ENCODE measurements at places on chromosomes 1 and 21.

DNA sequence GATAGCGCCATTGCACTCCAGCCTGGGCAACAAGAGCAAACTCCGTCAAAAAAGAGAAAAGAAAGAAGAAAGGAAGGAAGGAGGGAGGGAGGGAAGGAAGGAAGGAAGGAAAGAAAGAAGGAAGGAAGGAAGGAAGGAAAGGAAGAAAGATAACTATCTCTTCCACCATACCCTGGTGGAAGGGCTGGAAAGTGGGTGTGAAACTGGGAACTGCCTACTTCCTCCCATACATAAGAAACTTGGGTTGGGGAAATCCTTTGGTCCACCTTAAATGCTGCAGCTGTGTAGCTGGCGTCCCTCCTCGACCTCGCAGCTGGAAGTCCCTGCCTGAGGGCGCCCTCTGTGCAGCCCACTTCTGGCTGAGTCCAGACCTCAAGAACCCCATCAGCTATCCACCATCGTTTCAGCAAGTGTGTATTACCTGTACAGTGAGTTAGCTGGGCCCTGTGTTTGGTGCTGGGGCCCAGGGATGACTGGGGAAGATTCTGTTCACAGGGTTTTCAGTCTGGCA is 4.6 kb upstream of the FAM167B start:
- peaks cover 51% of the 10 kb centered on the region for H3K4me1 ChIP-seq
- H3K27me3 ChIP-seq = peaks cover 20% of the 10 kb centered on the region
- H3K36me3 ChIP-seq = no peaks in the 10 kb centered on the region
- H3K27ac ChIP-seq = no peak overlapping the region
- H3K4me3 ChIP-seq = no peak overlapping the region

GRCh38 chr1:200874694-200875093 is 1.9 kb downstream of the GPR25 start:
- peaks cover 81% of the 10 kb centered on the region for H3K27me3 ChIP-seq
- H3K4me3 ChIP-seq = no peak overlapping the region
- no peak overlapping the region for H3K27ac ChIP-seq

- peak overlapping the region; percentile 92 for H3K4me3 ChIP-seq
- H3K27me3 ChIP-seq = peaks cover 2% of the 10 kb centered on the region
- peak overlapping the region; percentile 95 for H3K27ac ChIP-seq
- H3K4me1 ChIP-seq = peaks cover 40% of the 10 kb centered on the region
Observed at GRCh38 chr1:28087614-28088167, 719 bp downstream of the EYA3 start.

DNA sequence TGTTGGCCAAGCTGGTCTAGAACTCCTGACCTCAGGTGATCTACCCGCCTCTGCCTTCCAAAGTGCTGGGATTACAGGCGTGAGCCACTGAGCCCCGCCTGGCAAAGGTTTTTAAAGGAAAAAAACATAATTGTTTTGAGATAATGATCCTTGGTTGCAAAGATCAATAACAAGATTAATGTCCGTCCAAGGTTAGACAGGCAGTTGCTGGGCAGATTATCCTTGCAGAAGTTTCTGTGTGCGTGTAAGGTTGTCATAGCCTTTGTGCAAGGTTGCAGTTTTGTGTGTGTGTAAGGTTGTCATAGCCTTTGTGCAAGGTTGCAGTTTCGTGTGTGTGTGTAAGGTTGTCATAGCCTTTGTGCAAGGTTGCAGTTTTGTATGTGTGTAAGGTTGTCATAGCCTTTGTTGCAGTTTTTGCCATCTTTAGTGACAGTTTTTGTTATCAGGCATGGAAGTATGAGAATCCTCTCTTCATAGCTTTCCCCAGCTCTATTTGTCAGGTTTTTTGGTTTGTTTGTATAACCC is 3.6 kb downstream of the YBEY start:
- no peak overlapping the region for H3K27ac ChIP-seq
- H3K36me3 ChIP-seq = peaks cover 33% of the 10 kb centered on the region
- no peak overlapping the region for H3K4me3 ChIP-seq

DNA sequence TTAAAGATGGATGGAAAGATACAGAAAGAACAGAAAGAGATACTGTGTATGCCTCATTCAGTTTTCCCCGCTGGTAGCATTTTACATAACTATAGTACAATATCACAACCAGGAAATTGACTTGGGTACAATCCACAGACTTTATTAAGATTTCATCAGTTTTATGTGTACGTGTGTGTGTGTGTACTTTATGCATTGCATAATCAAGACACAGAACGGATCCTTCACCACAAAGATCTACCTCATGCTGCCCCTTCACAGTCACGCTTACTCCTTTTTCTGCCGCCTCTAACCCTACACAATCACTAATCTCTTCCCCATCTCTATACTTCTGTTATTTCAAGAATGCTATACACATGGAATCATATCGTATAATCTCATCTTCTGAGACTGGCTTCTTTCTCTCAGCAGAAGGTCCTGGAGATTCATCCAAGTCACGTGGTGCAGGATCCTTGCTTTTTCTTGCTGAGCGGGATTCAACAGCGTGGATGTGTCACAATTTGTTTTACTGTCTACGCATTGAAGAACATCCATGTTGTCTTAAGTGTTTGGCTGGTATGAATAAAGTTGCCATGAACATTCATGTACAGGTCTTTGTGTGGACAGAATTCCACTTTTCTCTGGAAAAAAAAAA is 76.7 kb downstream of the SLC35F3 start:
- no peak for DNase-seq
- no peaks in the 10 kb centered on the region for H3K4me1 ChIP-seq
- H3K27me3 ChIP-seq = no peaks in the 10 kb centered on the region
- no peaks in the 10 kb centered on the region for H3K36me3 ChIP-seq
- no peak overlapping the region for H3K4me3 ChIP-seq
- no peak overlapping the region for H3K27ac ChIP-seq

DNA sequence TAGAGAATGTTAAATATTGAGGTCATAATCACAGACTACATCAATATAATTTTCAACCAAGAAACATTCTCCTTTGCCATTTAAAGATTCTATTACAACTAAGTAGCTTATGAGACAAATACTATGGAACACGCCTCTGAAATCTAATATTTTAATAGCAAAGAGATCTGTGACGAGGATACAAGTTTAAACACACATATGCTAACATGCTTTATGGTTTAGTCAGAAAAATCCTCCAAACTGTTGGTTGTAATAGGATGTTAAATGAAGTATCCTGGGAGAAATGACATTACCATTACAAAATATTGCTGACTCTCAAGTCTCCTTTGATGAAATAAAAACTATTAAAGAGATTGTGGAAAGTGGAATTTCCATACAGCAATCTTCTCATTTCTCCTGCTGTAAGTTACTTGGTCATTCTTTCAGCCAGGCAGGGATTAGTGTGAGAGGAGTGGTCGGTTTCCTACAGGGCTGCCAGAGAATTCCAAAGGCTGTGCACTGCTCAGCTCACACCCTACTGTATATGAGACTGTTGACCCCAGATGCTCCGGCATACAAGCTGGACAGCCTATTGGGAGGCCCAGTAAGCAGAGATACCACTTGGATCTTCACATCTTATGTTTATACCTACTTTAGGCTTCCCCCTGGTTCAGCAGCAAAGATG is 26.6 kb downstream of the SCYL3 start:
- H3K27me3 ChIP-seq = no peaks in the 10 kb centered on the region
- no peak overlapping the region for H3K27ac ChIP-seq
- DNase-seq = no peak
- peaks cover 82% of the 10 kb centered on the region for H3K36me3 ChIP-seq
- no peak overlapping the region for H3K4me3 ChIP-seq
